ENCODE measurements at places on chromosomes 7 and 10.
A peak's percentile ranks its signal among the peaks of the same experiment; 100 is the strongest.

DNA sequence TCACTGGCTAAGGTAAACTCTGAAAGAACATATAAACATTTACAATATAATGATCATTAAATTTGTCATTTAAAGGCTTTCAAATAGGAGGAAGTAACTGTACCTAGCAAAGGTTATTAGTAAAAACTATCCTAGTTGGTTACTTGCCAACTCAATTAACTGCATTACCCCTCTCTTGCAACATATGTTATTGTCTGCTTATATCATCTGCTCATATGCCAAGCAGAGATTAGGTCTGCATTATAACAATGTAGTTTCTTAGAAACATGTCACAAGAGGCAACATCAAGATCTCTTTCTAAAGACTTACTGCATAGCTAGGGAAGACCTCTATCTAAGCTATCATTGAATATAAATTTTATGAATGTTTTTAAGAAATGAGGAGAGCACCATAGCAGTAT is 132.5 kb downstream of the RELN start:
- DNase-seq = no peak

- DNase-seq = no peak
Measured at GRCh38 chr10:129727495-129727894, 236.6 kb downstream of the EBF3 start.

GRCh38 chr10:133027482-133027881 is 60.2 kb upstream of the ADGRA1 start:
- no peak for DNase-seq

GRCh38 chr7:158094671-158095226 is 492.9 kb downstream of the PTPRN2 start:
- no peak for DNase-seq

DNA sequence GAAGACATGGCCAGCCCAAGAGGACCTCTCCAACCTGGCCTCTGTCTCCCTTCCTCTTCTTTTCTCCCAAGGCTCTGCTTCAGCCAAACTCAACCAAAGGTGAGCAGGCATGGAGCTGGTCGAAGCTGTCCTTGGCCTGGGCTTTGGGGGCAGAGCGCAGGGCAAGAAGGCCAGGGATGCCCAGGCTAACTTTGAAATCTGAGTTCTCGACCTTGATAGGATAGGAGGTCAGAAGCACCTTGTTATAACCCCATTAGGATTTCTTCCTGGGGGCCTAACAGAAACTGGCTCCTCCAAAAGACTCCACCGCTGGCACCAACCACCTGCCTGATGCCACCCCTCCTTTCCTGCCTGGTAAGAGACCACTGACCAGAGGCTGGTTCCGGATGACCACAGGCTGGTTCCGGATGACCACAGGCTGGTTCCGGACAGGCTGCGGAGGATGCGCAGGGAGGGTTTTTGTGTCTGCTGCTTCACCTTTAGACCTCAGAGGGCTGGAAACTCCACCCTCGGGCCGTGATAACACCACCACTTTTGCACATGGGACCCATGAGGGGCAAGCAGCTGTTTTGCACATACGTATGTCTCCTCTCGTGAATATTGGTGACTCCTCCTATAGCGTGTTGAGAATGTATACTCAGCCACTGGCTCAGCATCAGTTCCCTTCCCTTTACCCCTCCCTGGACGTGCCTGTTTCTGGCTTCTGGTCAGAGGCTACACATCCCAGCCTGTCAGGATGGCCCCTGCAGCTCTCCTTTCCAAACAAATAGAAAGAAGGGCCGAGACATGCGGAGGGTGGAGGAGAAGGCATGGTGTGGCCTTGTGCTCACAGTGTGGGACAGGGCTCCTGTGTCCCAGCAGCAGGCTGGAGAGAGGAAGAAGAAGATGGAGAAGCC is 140.1 kb downstream of the DNAJB6 start:
- DNase-seq = no peak

DNA sequence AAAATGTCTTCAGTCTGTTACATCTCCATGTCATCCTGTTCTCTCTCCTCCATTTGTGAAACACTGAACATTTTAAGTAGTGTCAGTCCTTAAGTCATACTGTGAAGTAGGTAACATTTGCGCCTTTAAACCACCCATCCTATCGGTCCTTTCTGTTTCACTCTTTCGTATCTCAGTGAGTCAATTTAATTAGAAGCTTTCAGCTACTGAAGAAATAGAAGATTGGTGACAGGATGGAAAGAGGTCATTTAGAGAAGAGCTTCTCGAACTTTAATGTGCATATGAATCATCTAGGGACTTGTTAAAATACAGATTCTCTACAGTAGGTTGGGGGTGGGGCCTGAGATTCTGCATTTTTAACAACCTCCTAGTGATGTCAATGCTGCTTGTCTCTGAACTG is 113.4 kb downstream of the SRI start:
- DNase-seq = no peak

- DNase-seq = no peak
Measured at GRCh38 chr10:62635127-62635526, 169.4 kb upstream of the ADO start.

DNA sequence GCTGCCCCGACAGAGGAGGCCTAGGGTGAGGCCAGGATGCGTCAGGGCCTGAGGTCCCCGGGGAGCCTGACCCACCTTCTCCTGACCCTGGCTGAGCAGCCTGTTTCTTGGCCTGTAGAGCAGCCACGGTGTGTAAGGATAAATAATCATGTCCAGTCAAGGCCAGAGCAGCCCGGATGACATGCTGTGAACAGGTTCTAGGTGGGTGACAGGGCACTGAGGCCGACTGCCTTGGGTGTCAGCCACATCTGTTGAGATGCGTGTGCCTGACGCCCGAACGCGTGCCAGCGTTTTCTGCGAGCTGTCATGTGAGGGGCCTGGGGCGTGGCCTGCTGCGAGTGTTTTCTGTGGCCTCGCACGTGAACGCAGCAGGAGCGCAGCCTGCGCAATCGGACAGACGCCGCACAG is 118.3 kb downstream of the FAM53B start:
- no peak for DNase-seq

- peak; percentile 60 for DNase-seq
Measured at GRCh38 chr10:92690211-92690914, 608 bp downstream of the HHEX start.

DNA sequence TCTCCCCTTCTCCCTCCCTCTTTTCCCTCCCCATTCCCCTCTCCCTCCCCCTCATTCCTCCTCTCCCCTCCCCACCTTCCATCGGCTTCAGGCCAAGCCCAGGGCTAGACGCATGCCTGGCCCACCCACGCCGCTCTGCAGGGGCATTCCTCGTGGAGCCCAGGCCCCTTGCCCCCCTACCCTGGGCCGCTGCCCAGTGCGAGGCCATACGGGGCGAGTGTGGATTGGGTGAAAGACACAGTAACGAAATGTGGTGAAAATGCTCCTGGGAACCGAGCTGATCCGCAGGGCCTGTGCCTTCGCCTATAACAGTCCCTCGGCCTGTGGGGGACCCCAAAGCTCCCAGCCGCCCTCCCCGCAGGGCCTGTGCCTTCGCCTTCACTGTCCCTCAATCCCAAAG is 28.3 kb downstream of the ADGRA1 start:
- no peak for DNase-seq

DNA sequence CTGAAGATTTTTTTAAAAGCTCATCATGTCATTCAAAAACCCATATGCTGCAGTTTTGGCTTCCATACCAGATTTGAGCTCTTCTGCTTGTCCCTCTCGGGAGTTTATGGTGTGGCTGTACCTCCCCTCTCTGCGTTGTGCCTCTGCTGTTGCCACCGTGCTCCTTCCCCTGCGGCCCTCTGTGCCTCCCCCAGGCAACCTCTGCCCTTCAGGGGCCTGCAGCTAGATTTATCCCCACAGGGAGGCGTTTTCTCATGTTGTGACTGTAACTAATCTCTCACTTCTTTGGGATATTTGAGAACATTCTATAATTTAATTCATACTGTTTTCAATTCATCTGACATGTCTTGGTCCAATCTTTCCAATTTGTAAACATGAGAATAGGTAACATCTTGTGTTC is 52.7 kb downstream of the TASOR2 start:
- no peak for DNase-seq

GRCh38 chr7:147013825-147014224 is 897.2 kb downstream of the CNTNAP2 start:
- no peak for DNase-seq

DNA sequence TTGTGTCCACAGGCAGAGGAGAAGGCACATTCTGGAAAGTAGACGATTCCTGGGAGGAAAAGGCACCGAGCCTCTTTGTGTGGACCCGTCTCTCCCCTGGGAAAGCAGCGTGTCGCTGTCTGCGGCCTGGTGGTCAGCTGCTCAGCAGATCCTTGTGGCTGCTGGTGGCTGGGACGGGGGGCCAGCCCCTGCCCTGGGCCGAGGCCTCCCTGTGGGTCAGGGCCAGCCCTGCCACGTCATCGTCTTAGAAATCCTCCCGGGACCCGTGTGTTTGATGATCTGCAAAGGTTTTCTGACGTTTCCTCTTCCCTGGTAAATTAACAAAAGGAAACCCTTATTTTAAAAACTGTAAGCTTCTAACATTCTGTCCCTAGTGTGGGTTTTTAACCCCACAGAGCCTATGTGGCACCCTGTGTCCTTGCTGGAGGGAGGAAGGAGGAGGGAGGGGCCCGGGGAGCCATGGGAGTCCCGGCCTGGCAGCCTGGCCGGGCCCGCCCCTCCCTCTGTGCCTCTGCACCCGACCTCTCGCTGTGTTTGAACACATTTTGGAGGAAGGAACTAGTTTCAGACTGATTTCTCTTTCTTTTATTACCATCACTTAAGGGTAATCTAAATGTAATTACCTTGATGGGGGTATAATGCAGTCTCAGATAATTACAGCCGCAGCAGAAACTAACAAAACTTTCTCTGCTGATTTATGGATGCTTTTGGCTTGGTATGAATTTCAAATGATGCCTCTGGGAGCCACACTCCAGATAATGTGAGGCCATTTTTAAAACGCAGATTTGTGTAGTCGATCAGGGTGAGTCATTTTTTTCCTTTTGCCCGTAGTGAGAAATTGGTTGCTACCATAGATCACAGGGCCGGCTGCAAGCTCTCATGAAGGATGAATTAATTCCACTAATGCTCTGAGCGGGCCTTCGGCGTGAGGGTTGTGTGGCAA is 85.5 kb downstream of the NKX6-2 start:
- DNase-seq = peak; percentile 33

- peak; percentile 3 for DNase-seq
Measured at GRCh38 chr10:71223347-71224058, 11.1 kb downstream of the UNC5B start.

DNA sequence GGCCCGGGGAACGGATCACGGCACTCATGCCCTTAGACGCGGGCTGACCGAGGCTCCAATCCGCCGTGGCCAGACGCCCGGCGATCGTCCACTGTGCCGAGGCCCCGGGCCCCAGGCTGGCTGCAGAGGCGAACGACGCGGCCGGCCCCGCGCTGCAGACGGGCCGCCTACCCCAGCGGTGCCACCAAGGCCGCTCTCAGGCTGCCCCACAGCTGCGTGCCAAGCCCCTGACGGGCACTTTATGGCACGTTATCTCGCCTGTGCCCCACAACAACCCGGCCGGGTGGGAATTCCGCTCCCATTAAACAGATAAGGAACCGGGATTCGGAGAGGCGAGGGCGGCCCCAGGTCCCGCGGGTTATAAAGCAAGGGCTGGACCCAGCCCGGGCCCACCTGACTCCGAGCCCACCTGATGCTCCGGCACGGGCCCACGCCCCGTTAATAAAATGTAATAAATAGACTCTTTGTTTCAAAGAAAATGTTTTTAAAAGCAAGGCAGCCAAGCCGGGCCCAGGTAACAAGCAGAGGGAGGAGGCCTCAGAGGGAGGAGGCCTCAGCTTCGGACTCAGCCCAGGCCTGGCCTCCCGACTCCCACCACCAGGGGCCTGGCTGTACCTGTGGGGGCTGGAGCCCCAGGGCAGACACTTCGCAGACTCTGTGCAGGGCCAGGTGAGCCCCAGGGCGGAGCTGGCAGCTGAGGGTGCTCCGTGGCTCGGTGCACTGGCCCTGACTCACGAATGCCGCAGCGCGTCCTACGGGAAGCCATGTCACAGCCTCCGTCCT is 79.7 kb downstream of the FOXL3 start:
- peak; percentile 70 for DNase-seq

- no peak for DNase-seq
Measured at GRCh38 chr7:154794147-154794780, 208.7 kb downstream of the PAXIP1 start.

DNA sequence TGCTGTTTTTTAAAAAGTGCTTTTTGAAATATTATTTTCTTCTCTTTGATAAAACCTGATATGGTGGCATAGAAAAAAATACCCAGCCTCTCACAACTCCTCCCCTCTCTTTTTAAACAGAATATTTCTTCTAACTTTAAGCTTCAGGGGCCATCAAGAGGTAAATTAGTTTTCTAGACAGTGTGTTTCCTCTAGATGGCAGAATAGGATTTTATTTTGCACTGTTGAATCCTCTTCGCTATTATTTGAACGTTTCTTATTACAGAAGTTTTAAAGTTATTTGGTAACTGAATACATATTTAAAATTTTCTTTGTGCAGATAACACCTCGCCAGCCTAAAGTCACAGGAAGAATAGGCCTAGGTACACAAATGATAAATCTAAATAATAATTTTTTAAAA is 30.3 kb downstream of the ARL5B start:
- no peak for DNase-seq

GRCh38 chr10:22620929-22621328 is 93.4 kb downstream of the PIP4K2A start:
- DNase-seq = no peak

- DNase-seq = no peak
Measured at GRCh38 chr7:30980194-30980593, 16.4 kb downstream of the GHRHR start.

DNA sequence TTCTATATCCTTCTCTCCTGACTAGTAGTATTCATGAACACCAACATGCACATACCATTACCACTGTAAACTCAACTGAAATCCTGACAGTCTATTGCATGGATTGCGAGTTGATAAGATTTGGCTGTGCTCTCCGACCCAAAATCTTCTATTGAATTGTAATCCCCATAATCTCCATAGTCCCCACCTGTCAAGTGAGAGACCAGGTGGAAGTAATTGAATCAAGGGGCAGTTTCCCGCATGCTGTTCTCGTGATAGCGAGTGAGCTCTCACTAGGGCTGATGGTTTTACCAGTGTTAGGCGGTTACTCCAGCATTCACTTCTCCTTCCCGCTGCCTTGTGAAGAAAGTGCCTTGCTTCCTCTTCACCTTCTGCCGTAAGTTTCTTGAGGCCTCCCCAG is 261.8 kb downstream of the PHF14 start:
- DNase-seq = no peak

DNA sequence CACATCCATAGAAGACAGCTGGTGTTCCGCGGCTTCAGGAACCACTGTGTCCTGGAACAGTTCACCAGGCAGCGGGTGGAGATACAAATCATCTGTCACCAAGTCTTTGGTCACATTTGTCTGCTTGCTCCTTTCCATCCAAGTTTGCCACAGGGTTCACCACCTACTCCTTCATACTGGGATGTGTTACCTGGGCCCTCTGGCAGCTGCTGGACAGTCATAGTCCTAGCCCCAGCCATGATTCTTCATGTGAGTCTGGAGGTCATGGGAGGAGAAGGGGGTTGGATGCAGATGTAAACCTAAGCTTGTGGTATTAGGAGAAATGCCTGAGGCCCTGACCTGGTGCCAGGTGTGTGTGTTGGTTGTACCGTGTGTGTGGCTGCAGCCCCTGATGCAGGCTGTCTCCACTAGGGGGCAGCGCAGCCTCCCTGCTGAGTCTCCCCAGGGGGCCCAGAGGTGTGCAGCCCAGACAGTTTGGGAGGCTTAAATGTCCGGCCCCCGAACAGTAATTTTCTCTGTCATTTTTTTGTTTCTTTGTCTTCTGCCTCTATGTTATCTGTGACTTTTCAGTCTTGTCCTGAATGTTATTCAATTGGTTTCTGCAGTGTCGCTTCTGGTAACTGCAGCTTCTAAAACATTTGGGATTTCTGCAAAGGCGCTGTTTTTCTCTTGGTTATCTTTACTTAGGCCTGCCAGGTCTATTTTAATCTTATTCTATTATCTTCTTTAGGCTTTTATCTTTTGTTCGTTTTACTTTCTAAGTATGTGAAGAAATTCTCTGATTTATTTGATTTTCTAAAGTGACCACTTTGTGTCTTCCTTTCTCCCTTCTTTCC is 14.8 kb downstream of the NPS start:
- DNase-seq = no peak
